ENCODE measurements at places on chromosomes 4 and X.
A peak's percentile ranks its signal among the peaks of the same experiment; 100 is the strongest.

- DNase-seq: no peak
Observed at GRCh38 chrX:44162964-44163475, 180.5 kb downstream of the EFHC2 start.

DNA sequence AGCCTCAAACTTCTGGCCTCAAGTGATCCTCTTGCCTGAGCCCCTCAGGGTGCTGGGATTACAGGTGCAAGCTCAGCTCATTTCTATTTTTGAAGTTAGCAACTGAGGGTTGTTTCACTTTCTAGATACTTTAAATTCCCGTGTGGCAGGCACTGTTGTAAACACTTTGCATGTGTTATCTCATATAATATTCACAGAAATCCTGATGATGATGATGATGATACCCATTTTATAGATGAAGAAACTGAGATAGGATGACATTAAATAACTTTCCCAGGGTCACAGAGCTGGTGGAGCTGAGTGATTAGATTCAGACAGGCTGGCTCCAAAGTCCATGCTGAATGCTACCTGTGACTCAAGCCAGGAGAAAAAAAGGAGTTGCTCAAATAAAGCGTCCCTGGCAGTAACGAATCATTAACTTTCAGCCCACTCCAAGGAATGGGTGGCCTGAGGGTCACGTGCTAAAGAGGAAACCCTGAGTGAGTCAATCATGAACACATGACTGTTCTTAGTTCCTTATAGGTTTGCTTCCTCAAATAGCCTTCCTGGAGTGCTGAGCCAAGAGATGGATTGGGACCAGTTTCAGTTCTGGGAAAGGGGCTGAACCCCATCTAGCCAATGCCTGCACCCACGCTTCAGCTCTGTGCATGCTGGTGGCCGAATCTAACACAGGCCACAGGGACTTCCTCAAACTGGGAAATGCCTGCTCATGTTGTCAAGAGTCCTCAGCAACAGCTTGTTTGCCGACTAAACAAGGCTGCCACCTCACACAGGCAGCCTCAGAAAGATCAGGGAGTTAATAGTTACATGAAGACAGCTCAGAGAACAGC lies 52.8 kb downstream of the RBM47 start:
- no peak for DNase-seq

GRCh38 chr4:125961626-125962025 lies 646.9 kb downstream of the FAT4 start:
- DNase-seq: no peak

- no peak for DNase-seq
Observed at GRCh38 chr4:155679343-155679742, 12.7 kb downstream of the GUCY1A1 start.

GRCh38 chr4:128076464-128076863 lies 15.4 kb downstream of the LARP1B start:
- DNase-seq: no peak

- no peak for DNase-seq
Observed at GRCh38 chr4:70724463-70724862, 2.7 kb downstream of the RUFY3 start.

- peak; percentile 2 for DNase-seq
Observed at GRCh38 chr4:72302981-72303704, 265.9 kb downstream of the ADAMTS3 start.
